ENCODE measurements at places on chromosomes 4 and X.

DNA sequence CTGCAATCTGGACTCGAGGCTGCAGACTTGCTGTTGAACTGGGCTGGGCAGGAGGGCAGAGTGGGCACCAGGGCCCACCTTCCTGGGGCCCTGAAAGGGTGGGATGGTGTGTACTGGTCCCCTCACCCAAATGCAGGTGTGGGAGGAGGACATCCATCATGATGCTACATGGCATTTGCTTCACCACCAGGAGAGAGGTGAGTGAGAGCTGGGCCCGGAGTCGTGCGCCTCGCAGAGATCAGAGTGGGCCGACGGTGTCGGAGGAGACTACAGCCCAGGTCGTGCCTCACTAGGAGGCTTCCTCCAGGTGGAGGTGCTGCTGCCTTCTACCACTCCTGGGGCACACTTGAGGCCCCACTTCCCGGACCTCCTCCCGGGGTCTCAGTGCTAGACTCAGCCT is 50.3 kb downstream of the SCML1 start:
- no peak for DNase-seq

GRCh38 chrX:25001808-25002660 is 13.7 kb downstream of the ARX start:
- DNase-seq, result no peak

GRCh38 chr4:88953400-88953799 is 103.6 kb downstream of the FAM13A start:
- no peak for DNase-seq

- DNase-seq, result no peak
These were observed 145.6 kb downstream of the AMELX start for GRCh38 chrX:11438767-11439166.

- no peak for DNase-seq
These were observed 63.4 kb upstream of the S100G start for GRCh38 chrX:16586377-16587112.

- no peak for DNase-seq
These were observed 1304.0 kb downstream of the FAM133A start for GRCh38 chrX:94977986-94978385.

- no peak for DNase-seq
These were observed 24.2 kb upstream of the UBA6 start for GRCh38 chr4:67725132-67725531.

- DNase-seq, result no peak
These were observed 23.6 kb downstream of the CPE start for GRCh38 chr4:165402375-165402774.

- no peak for DNase-seq
These were observed 239.0 kb upstream of the MAB21L2 start for GRCh38 chr4:150342945-150343344.

DNA sequence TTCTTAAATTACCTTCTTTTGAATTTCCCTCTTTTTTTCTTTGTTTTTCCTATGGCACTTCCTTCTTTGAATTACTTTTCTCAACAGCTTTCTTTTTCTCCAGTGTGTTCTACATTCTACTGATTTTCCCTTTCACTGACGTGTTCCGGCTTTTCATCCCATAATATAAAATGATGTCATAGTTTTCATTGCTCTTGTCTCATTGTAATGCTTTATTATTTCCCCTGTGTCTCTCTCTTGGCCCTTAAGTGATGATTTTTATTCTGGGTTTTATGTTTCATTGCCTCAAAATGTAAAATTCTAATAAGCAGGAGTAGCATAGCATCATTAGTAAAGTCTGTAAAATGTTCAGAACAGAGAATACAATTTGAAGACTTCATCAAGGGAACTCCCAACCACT is 299.3 kb downstream of the KCTD8 start:
- no peak for DNase-seq

GRCh38 chr4:26303008-26303407 is 17.8 kb upstream of the RBPJ start:
- DNase-seq, result no peak

- no peak for DNase-seq
These were observed 1513.0 kb downstream of the STIM2 start for GRCh38 chr4:28373601-28374000.

- DNase-seq, result no peak
These were observed 7.2 kb downstream of the GSTCD start for GRCh38 chr4:105715692-105716278.

Data from DMS79 (cell line).